Ovary (tissue), 10 donors: ENCODE measurements at places on chromosomes 16 and 17.

DNA sequence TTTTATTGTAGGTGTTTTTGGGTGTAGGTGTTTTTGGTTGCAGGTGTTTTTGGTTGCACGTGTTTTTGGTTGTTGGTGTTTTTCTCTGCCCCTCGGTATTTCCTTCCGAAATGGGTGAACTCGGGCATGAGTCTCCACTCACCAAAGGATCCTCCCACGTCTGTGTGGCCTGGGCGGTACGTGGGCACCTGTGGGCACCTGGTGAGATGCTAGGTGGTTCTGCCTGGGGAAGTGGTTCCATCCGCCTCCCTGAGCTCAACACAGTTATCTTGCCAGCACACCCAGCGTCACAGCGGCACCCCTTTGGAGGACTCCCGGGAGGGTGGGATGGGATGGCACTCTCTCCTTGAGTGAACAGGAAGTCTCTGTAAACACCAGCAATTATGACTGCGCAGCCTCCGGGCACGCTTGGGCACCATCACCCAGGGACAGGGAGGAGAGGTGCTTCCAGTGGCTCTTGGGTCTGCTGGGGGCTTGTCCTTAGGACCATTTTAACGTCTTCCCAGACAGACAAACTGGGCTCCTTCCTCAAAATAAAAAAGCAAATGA is 29.8 kb downstream of the COX4I1 start:
- DNase-seq: no peak

DNA sequence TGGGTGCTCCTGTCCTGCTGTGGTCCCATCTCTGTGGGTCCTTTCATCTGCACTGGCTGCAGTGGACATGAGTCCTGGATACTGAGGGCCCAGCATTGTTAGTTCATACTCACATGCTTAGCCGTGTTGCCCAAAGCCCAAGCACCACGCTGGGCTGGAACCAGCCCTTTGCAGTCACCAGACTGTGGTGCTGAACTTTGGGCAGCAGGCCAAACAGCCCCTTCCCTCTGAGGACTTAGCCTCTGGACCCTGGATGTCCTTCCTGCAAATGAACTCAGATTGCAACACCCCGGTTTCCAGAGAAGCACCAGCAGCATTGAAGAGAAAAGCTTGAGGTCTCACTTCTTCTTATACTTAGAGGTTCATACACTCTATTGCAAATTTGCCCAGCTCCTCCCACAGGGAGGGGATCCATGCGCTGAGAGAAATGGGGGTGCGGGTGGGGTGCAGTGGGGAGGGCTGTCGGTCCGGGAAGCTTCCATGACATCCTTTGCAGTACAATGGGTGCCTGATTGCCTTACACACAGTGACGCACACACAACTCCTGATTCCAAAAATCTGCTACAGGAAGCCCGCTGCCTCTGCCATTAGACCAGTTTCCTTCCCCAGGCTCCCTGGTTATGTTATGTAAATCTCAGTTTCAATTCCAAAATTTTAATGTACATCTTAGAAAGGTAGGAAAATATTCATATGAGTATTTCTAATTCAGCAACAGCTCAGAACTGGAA is 65.8 kb downstream of the RGS9 start:
- DNase-seq: no peak

DNA sequence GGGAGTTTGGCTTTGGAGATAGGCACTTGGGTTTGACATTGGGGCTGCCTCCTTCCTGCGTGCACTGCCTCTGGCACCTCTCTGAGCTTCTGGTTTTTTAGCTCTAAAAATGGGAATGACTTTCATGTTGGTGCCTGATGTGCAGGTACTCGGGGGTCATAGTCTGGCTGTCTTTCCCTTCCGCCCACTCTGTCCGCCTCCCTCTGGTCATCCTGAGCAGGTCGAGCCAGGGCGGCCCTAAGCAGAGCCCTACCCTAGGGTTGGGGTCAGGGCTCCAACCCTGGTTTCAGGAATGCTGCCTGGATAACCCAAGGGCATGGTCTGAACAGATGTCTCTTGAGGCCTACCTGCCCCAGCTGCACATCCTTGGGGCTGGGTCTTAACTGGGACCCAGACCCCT is 64.8 kb downstream of the CMIP start:
- no peak for DNase-seq

- DNase-seq: no peak
Measured at GRCh38 chr17:62059414-62059813, 5.7 kb downstream of the MED13 start.

DNA sequence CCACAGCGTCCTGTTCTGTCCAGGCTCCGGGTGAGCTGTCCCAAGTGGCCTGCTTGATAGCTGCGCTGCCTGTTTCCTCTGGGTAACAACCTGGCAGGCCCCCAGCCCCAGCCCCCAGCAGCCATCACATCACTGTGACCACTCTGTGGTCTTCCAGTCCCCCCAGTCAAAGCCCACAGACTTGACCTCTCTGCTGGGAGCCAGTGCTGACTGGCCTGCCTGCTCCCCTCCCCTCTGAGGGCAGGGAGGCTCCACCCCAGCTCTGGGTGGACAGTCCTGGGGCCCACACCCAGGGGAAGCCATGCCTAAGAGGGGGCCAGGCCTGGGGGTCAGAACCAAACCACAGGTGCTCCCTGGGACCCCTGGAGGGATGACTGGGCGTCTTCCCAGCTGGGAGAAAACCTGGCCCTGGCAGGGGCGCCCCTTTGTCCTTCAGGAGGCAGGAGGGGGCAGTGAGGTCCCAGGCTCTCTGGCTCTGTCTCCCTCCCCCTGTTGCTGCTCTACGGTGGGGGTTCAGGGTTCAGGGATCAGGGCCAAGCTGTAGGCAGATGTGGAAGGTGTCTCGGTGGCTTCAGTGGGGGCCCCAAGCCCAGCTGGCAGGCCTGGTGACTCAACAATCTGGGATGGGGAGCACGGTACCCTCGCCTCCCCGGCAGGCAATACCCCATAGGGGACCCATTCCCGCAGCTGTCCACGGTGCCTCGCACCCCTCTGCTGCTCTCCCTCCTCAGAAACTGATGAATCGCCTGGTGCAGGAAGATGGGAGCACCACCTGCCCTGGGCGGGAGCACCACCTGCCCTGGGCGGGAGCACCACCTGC is 1.8 kb upstream of the SLC16A3 start:
- DNase-seq: no peak

GRCh38 chr16:6910301-6910700 is 422.3 kb upstream of the RBFOX1 start:
- DNase-seq: no peak

DNA sequence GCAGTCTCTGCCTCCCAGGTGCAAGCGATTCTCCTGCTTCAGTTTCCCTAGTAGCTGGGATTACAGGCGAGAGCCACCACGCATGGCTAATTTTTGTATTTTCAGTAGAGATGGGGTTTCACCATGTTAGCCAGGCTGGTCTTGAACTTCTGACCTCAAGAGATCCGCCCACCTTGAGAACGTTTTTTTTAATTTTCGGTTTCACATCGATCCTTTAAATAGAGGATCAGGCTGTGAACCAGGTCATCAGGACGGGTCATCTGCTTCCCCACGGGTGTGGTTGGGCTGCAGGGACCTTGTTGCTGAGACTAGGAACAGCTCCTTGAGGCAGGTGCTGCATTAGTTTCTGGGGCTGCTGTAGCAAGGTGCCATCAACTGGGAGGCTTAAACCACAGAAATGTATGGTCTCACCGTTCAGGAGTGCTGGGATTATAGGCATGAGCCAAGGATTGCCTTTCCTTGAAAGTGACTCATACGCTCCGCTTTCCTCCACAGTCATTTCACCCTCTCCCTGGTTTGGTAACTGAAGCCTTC is 7.9 kb upstream of the NAGPA start:
- DNase-seq: no peak

GRCh38 chr17:19741832-19742457 is 6.2 kb downstream of the ALDH3A1 start:
- no peak for DNase-seq

- no peak for DNase-seq
Measured at GRCh38 chr16:86018071-86018470, 119.1 kb downstream of the IRF8 start.

GRCh38 chr17:14918540-14918939 is 346.6 kb downstream of the PMP22 start:
- DNase-seq: no peak

DNA sequence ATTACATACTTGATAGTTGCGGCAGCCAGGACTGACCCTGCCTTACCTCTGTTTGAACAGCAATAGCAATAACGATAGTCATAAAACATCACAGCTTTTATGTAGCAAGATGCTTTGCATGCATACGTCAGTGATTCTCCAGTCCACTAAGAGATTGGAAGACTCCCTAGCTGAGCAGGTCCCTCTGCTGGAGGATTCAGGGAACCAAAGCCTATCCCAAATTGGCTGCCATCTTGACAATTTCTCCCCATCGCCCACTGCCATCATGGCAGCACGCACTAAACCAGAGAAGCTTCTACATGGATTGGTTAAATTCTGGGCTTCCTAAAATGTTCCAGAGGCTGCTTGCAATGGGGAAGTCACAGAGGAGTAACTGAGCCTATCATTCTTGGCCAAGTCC is 360.6 kb upstream of the XYLT1 start:
- DNase-seq: no peak
